ENCODE measurements at places on chromosomes 6 and 20. TPM values are rescaled to one million over a fixed set of nuclear protein-coding genes. Genes with fewer than 3 reads are reported as not detected.

DNA sequence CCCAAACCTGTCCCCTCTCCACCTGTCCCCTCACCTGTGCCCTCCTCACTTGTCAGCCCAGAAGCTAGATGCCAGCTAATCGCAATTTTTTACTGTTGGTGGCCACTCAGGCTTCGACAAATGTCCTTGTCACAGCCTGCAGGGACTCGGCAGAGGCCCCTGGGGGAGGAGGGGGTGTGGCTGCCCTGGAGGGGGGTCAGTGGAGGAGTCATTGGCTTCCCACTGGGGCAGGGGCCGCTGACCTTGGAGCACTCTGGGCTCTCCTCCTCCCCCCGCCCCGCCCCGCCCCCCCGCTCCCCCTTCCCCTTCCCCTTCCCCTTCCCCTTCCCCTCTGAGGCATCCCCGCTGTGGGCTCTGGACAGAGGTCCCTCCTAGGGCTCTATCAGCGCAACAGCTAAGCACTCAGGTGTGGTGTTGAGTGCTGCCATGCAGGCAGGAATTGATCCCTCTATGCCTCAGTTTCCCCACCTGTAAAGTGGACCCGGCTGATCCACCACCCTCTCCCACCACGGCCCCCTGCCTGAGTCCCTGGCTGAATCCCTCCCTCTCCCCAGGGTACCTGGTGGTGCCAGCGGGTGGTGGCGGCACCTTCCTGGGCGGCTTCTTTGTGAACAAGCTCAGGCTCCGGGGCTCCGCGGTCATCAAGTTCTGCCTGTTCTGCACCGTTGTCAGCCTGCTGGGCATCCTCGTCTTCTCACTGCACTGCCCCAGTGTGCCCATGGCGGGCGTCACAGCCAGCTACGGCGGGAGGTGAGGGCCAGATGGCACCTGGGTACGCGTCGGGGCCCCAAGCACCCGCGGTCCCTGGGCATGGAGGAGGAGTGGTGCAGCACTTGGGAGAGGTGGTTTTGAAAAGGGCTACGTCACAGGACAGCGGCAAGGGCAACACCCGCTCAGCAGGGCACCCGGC lies 23.8 kb downstream of the SLCO4A1 start:
- DNase-seq = no peak

DNA sequence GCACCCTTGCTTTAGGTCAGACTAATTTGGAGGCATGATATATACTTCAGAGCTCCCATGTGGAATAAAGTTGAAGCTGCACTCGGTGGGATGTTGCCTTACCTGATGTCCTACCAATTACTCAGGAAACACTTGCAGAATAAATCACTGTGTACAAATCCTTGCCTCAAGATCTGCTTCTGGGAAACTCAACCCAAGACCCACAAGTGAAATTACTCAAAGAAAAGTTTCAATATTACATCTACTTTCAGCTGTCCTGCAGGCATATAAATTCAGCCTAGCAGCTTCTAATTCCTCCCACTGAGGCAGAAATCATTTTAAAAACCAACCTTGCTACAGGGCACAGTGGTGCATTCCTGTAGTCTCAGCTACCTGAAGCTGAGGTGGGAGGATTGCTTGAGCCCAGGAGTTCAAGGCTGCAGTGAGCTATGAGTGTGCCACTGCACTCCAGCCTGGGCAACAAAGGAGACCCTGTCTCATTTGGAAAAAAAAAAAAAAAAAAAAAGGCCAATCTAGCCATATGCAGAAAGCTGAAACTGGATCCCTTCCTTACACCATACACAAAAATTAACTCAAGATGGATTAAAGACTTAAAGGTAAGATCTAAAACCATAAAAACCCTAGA lies 20.7 kb upstream of the DCDC2 start:
- no peak for DNase-seq

DNA sequence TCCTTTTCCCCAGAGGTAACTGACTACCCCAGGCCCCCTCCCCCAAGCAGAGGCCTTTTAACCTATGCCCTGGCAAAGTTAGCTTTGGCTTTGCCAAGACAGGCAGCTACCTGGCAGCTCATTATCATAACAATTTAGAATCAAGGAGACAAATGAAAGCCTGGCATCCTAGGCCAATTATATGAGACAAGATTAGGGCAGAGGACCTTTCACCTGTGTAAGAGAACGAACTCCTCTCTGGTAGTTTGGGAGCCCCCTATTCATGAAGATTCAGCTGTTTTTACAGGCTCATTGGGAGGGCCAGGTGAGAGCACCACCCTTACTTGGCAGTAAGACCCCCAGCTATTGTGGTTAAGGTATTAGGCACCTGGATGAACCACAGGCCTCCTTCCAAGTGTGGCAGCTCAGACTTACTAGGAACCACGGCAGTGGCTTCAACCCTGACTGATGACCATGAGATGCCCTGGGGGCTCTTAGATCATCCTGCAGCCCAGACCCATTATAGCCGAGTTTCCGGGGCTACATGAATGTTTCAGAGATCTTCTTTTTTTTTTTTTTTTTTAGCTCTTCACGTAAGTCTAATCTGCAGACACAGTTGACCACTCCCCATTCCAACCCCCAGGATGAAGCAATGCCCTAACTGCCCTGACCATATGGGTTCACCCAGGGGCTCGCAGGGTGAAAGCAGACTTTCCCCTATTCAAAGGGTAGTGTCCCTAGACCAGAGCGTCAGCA lies 56.2 kb downstream of the RAB44 start:
- no peak for DNase-seq

The COL9A3 gene
- total RNA-seq = not detected

The DEFB119 gene
- not detected for total RNA-seq

DNA sequence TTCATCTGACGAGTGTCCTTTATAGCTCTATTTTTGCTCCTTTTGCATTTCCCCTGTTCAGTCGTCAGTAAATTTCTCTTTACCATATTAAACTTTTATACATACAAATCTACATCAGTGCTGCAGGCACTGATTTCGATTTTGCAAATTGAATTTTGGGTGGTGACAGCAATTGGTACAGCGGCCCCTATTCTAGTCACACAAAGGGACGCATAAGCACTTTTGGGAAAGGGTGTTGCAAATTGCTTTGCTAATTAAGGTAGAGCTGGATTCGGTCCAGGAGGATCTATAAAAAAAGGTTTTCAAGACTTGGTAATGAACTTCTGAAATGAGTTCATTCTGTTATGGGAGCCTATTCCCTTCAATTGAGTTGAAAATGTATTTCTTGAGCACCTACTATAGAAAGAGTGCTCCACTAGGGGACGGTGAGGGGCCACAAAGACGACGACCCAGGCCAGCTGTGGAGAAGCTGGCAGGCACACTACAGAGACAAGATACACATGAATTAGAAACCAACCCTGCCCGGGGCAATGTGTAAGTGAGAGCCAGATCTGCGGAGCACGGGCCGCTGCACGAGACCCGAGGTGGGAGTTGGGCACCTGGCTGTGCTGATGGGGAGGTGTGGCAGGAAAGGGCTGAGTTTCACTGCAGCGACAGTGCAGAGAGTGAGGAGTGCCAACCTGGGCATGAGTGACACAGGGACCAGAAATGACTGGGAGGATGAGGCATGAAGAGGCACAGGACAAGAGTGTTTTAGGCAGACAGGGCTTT lies 5.4 kb downstream of the UQCC2 start:
- DNase-seq = no peak

The HLA-DMB gene
- total RNA-seq = 17.0 TPM

The MPIG6B gene
- total RNA-seq = not detected

The WFDC2 gene
- 2.2 TPM for total RNA-seq
